Foreskin fibroblast (primary cell): ENCODE measurements at places on chromosomes 7 and 10.

- DNase-seq = no peak
Observed at GRCh38 chr10:7243139-7243538, 167.7 kb downstream of the SFMBT2 start.

DNA sequence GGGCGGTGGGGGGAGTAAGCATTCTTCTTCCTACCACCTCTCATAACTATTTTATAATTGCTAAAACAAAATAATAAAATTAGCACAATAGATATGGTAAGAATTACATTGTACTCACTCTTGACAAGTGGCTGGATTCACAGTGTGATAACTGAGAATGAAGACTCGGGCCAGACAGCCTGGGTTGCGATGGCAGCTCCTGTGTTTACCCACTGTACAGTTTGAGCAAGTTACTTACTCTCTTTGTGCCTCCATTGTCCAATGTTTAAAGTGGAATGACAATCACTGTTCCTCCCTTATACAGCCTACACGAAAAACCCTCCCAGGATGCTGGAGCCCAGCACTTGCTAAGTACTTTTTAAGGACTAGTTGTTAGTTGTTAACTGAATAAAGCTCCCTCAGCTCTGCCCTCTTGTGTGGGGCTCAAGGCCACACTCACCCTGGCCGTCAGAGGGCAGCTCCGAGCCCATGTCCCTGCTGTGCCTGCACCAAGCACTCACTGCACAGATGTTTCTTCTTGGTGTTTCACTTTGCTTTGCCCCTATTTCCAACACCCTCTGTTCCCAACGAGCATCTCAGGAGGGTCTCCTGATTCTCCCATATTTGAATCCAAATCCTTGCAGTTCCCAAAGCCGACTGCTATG, 56.4 kb upstream of the NPS start:
- no peak for DNase-seq

- DNase-seq = no peak
Observed at GRCh38 chr7:21064698-21065648, 278.3 kb upstream of the SP8 start.

DNA sequence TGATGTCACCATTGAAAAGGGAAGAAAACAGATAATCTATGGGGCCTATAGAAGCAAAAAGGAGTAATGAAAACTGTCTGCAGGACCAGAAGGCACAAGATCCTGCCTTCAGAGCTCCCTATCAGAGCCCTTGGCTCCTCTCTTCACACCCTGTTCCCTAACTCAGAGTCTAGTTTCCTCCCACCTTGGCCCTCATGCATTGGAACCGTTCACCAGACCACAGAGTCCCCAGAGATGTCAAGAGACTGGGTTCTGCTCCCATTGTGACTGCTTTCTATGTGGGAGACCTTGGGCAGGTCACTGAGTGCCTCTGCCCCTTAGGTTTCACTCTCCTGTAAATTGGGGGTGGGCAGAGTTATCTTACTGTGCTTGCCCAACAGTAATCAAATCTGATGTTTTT, 80.1 kb upstream of the RPA3 start:
- DNase-seq = no peak

GRCh38 chr10:96370584-96371157, 11.9 kb upstream of the OPALIN start:
- no peak for DNase-seq

- DNase-seq = no peak
Observed at GRCh38 chr7:70134029-70134770, 535.9 kb downstream of the AUTS2 start.

GRCh38 chr7:139127648-139128047, 18.1 kb upstream of the ZC3HAV1 start:
- DNase-seq = no peak
